ELF-1 (cell line): ENCODE measurements at places on chromosomes 1 and 21.
A peak's percentile ranks its signal among the peaks of the same experiment; 100 is the strongest.

GRCh38 chr1:37473431-37474045 lies 842 bp upstream of the ZC3H12A start:
- no peak for DNase-seq

GRCh38 chr1:220818421-220819173 lies 31.9 kb downstream of the MTARC1 start:
- DNase-seq = peak; percentile 87

DNA sequence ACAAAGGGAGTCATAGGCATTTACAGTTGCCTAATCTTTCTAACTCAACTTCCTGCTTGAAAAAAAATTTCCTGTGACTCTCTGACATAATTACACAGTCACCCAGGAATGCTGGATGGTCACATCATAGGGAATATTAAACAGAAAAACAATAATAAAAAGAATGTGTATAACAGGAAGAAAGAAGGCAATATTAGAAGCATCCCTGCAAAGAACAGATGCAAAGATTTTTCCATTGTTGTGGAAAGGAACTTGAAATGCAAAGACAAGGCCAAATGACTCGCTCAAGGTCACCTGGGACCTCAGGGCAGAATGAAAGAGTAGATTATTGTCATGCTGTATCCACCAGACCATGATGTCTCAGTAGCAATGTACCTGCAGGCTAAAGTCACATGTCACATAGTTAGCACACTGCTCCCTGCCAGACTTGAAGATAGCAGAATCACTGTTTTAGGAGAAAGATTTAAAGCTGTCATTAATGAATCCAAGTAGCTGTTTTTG lies 184.3 kb downstream of the CYYR1 start:
- DNase-seq = no peak

- DNase-seq = no peak
These were observed 6.4 kb downstream of the ITGB2 start for GRCh38 chr21:44914176-44914874.

DNA sequence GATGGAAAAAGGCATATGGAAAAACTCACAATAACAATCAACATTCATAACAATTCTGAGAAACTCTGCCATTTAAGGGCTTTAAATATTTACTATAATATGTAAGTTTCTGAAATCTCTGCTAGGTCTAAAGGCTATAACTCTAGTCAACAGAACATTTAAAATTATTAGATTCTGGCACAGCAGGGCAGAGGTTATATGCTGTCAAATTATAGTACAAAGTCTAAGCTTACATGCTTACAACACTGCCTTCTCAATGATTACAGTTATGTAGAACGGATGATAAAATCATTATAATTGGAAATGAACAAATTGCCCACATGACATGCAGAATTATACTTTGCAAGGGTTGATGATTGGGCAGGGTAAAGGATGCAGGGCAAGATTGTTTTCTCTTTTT lies 97.7 kb downstream of the PIGK start:
- no peak for DNase-seq

DNA sequence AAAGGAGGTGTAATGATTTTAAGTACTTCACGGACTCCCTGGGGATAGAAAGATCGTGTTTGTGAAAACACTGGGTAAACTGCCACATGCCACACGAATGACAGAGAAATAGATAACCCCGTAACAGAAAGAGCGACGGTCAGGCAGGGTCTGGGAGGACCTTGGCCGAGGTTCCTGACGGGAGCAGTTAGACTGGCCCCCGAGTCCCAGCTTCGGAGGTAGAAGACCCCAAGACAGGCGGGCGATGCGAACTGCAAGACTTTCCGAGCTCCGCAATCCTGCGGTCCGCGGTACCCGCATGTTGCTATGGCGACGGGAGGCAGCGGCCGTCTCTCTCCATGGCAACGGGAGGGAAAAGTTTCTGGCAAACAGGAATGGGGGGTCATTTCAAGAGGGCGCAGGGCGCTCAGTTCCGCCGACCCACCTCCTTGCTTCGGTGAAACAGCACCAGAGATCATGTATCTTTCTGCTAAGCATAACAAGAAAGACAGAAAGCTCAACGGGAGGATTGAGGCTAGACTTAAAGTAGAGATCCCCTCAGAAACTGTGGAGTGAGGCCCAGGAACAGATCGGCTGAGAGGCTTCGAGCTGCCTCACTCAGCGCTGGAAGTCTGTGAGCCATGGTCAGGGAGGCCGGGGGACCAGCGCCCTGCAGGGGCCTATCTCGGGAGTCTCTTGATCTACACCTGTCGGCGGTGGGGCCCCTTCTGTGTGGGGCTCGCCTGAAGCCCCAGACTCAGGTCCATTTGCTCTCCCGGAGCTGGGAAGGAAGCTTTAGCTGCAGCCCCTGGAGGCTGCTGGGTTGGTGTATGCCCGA lies 685 bp upstream of the SYT6 start:
- peak; percentile 75 for DNase-seq

GRCh38 chr1:20896826-20897225 lies 109.7 kb upstream of the HP1BP3 start:
- no peak for DNase-seq

DNA sequence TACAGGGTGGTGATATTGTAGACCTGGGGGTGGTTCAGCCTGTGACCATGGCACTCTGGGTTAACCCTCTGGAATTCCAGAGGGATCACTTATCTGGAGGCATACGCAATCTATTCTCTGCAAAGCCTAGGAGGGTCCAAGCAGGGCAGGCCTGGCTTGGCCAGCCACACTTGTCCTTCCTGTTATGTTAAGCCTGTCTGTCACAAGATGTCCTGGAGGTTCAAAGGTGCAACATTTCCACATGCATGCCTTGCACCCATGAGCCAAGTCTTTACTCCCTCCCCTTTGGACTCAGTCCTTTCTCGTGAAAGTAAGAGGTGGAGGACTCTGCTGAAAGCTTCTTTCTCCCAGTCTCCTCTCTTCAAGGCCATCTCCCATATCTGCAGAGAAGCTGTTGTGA lies 345.1 kb downstream of the HHIPL2 start:
- no peak for DNase-seq

DNA sequence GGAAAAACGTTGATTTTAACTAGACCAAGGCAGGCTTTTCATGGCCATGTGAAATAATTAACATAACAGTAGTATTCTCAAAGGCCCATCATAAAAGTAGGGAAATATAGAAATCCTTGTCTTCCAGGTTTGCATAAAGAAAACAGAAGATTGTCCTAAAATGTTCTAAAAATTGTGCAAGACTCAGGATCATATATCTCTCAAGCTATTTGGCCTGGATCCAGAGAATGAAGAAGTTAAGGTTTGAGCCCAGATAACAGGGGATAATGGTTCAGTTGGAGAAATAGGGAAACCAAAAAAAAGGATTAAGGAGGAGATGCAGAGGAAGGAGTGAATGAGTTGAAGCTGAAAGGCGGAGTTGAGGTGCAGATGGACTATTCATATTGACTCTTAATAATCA lies 555.5 kb upstream of the NR5A2 start:
- no peak for DNase-seq

GRCh38 chr1:54396261-54396933 lies 9.8 kb downstream of the SSBP3 start:
- DNase-seq = no peak

GRCh38 chr1:241934201-241934848 lies 23.2 kb upstream of the BECN2 start:
- peak; percentile 81 for DNase-seq

GRCh38 chr1:65691972-65692371 lies 100.7 kb upstream of the PDE4B start:
- no peak for DNase-seq

DNA sequence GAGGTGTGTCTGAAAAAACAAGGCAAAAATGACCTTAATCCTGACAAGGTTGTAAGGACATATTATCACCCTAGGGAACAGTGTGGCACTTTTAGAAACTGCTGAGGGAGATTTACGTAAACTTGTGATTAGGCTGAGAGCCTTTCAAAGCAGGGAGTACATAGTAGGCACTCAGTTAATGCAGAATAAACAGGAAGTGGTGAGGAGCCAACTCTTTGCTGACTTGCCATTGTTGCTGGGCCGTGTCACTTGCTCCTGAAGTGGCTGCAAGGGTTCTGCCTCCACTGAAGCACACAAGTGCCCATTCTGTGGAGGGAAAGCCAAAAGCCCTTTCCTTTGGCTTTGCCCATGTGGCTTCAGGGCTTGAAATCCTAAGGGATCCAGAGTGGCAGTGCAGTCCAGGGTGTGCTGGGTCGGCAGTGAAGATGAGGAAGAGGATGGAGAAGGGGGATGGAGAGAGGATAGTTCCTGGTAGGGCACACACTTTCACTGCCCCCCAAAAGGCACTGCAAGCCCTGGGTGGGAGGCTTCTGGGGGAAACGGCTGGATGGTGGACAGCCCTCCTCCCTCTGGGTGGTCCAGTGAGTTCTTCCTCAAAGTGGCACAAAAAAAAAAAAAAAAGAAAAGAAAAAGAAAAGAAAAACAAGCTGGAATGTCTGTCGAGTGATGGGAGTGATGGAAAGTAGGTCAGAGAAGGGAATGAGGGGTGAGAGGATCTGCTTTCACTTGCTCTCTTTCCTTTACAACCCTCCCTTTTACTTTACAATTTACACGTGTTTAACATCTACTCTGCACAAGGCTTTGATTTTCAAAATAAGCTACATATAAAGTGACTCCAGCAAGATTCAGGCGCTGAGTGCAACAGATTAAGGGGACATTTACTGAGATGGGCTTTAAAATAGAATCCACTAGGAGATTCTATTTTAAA lies 13.7 kb upstream of the RHEX start:
- DNase-seq = no peak

DNA sequence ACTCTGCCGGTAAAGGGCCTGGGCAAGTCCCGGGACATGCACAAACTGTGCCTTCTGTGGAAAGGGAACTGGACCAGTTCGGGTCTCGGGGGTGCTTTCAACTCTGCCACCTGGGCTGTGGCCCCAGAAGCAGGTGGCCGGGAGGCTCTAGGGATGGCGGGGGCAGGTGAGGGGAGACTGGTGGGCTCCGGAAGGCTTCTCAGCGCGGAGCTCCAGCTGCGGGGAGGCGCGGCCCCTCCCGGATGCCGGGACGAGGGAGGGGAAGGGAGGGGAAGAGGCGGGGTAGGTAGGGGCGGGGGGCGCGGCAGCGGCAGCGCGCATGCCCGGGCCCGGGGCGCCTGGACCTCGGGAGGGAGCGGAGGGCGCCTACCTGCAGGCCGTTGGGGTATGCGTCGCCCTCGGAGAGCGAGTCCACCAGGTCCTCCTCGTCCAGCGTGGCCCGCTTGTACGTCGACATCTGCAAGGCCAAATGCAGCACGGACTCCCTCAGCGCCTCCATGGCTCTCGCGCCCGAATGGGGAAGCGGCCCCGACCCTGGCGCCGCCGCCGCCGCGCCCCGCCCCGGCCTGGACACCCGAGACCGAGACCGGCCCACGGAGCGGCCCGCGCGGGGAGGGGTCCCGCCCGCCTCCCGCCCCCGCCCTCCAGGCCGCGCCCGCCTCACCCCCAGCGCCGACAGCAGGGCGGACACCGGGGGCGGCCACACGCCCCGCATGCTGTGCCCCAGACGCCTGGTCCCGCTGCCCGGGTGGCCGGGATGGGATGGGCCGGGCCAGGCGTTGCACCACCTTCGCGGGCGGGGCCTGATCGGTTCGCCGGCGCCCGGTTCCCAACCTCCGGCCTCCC lies at the start of gene ECE1:
ECE1 (minus strand) TSS at position 764 of the 846 bp plus-strand sequence; CDS start at position 715, 49 bp downstream.
- DNase-seq = peak; percentile 66

GRCh38 chr1:15411593-15412137 lies 2.0 kb downstream of the EFHD2 start:
- DNase-seq = peak; percentile 35

DNA sequence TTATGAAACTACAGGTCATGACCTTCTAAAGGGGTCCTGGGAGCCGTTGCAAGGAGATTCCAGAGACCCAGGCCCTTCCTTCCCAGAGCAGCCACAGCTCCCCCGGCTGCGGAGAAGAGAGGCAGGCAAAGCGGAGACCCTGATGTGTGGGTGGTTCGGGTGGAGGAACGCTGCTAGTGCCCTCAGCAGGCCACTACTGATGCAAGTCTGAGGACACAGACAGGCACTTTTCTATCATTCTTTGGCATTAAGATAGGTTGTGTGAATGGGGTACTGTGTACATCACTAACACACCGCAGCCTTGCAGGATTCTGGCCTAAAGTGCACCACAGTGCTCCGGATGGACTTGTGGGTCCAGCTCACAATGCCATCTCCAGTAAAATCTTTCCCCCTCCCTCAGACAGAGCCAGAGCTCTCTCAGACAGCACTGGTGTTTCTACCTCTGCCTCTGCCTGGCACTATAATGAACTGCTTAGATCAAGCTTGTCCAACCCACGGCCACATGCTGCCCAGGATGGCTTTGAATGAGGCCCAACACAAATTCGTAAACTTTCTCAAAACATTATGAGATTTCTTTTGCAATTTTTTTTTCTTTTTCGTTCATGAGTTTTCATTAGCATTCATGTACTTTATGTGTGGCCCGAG lies 121.4 kb downstream of the TGFBR3 start:
- DNase-seq = peak; percentile 65

DNA sequence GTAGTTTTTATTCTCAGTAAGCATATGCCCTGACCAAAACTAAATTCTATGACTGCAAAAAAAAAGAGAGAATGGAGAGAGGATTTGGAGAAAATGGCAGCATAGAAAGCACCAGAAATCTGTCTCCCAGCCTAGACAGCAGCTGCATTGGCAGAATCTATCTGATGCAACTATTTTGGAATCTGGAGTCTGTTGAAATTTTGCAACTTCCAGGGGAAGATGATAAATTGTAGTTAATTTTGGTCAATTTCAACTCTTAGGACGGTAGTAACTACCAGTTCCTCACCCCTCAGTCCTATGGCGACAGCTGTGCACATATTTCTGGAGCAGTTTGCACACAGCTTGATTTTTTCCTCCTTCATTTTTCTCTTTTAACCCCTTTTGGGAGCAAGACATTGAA lies 10.9 kb downstream of the EXO5 start:
- no peak for DNase-seq

DNA sequence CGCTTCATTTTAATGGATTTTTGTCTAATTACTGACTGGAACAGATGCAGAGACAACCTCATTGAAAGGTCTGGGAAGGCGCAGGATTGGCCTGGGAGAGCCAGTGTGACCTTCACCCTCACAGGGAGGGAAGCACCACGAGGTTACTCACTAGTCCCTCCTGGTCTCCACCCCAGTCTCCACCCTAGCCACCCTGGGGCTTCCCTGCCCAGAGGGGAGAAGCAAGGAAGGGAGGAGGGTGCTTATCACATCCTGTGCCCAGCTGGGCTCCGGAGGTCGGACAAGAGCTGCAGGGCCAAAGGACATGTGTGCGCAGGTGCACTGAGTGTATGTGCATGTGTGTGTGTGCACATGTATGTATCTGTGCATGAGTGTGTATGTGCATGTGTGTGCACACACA lies 220.1 kb upstream of the VAMP3 start:
- DNase-seq = no peak
